ENCODE measurements at places on chromosomes 5 and 9.

DNA sequence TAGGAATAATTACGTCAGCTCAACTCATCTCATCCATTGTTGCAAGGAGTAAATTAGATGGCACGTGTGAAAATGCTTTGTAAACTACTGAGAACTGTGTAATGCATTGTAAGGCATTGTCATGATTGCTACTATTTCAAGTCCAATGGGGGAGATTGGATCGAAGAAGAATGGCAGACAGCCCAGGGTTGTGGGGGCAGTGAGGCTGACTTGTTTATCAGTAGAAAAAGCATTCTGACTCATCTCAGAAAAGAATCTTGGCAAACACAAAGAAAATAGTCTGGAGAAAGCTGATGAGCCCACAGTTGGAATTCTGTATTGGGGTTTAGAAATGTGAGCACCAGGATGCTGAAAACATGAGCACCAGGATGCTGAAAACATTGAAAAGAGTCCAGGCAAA is 28.0 kb upstream of the DAP start:
- DNase-seq: no peak

- no peak for DNase-seq
These were observed 47.7 kb upstream of the GLRX start for GRCh38 chr5:95870105-95870672.

DNA sequence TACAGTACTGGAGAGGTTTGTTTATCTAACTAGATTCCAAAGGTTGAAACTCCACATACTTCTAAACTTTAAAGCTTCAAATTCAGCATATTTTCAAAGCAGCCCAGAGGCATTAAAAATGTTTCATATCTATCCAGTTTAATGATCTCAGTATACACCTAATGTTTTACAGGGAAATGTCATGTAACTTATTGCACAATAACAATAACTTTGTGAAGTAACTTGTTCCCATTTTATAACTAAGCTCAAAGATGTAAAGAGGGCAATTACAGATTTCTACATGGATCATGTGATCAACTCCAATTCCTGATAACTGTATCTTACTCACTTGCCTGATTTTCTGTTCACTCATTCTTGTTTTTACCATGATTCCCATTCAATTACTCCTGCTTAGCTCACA is 610.0 kb downstream of the TAF11L14 start:
- no peak for DNase-seq

DNA sequence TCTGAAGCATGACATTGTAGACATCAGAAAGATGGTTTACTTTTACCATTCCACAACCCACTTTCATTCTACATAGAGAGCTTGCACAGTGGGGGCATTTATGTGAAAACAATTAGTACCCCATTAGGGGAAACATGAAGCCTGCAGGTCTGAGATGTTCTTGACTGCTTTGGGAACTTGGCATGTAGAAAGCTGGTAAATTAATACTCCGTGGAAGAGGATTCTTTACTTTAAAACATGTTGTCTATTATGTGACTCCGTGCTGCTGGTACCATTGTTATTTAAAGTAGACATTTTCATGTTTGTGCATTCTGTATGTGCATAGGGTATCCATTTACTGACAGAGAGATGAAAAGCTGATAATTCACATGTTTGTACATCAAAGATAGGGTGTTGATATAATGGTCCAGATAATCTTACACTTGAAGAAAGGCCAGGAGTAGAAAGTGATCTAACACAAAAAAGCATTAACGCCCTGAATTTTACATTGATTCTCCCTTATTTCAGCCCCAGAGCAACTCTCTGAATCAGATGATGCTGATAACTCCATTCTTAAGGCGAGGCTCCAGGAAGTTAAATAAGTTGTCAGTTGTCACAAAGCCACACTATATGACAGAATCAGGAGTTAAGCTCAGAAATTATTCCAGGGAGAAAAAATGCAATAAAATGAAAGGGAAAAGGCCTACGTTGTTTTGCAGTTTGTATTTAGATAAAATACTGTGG is 50.1 kb upstream of the CD180 start:
- no peak for DNase-seq

DNA sequence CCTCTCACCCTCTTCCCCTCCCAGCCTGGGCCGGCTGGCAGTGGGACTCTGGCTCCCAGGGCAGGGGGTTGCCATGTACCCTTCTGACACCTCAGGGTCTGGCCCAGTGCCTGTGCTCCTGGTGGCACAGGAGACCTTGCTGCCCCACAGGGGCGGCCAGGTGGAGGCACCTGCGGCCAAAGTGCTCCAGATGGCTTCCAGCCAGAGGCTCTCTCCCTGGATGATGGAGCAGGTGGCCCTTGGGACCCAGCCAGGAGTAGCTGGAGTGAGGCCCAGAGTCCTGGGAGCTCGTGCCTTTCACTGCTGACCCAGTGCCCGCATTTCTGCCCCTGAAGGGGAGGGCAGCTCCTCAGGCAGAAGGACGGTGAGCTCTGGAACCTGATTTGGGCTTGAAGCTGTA is 87.3 kb downstream of the NTNG2 start:
- DNase-seq: no peak

- no peak for DNase-seq
These were observed 126.1 kb downstream of the SNX18 start for GRCh38 chr5:54643685-54644106.

- no peak for DNase-seq
These were observed 333.2 kb upstream of the RFX3 start for GRCh38 chr9:3858961-3859360.

DNA sequence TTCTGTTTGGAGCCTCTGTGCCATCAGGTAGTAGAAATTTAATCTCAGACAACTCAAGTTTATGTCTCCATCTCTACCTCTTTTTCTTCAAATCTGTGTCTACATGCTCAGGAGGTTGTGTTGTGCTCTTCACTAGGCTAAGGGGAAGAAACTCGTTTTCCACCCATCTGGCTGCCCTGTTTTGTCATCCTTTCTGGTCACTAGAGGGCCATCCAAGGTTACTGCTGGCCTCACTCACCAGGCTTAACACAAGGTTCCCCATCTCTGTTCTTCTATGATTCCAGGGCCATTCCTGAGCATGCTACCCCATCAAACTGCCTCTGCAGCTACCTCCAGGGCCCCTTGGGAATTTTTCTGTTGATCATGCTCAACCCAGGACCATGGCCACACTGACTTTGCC is 213.3 kb upstream of the FBXL7 start:
- no peak for DNase-seq

- DNase-seq: no peak
These were observed 2.8 kb downstream of the AP3B1 start for GRCh38 chr5:78291687-78292086.

GRCh38 chr9:120692901-120693699 is 21.2 kb downstream of the MEGF9 start:
- no peak for DNase-seq

DNA sequence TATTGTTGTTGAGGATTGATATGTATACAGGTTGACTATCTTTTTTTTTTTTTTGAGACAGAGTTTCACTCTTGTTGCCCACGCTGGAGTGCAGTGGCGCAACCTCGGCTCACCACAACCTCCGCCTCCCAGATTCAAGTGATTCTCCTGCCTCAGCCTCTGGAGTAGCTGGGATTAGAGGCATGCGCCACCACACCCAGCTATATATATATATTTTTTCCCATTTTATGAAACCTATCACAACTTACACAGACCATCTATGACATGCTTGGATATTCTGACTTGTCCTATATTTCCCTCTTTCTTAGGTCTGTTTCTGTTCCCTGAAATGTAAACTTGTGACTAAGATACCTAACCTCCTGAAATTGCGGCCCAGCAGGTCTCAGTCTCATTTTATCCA is 5.0 kb downstream of the CD14 start:
- DNase-seq: no peak

GRCh38 chr9:124332361-124333202 is 74.8 kb downstream of the NEK6 start:
- no peak for DNase-seq

GRCh38 chr5:78971998-78972397 is 13.1 kb downstream of the ARSB start:
- DNase-seq: no peak

DNA sequence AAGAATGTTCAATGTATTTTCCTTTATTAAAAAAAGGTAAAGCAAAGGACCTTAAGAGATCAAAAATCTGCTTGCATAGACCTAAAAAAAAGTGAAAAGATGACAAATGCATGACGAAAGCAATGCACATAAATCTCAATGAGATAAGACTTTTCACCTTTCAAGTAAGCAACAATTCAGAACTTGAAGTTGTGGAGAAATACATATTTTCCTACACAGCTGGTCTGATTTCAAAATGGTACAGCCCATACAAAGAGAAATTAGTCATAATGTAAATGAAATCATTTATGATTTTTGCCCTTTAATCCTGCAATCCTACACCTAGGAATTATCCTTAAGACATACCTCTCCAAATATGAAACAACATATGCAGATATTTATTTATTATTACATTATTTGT is 568.0 kb downstream of the ANXA1 start:
- no peak for DNase-seq

- no peak for DNase-seq
These were observed 2.2 kb upstream of the ICE1 start for GRCh38 chr5:5420251-5420650.

DNA sequence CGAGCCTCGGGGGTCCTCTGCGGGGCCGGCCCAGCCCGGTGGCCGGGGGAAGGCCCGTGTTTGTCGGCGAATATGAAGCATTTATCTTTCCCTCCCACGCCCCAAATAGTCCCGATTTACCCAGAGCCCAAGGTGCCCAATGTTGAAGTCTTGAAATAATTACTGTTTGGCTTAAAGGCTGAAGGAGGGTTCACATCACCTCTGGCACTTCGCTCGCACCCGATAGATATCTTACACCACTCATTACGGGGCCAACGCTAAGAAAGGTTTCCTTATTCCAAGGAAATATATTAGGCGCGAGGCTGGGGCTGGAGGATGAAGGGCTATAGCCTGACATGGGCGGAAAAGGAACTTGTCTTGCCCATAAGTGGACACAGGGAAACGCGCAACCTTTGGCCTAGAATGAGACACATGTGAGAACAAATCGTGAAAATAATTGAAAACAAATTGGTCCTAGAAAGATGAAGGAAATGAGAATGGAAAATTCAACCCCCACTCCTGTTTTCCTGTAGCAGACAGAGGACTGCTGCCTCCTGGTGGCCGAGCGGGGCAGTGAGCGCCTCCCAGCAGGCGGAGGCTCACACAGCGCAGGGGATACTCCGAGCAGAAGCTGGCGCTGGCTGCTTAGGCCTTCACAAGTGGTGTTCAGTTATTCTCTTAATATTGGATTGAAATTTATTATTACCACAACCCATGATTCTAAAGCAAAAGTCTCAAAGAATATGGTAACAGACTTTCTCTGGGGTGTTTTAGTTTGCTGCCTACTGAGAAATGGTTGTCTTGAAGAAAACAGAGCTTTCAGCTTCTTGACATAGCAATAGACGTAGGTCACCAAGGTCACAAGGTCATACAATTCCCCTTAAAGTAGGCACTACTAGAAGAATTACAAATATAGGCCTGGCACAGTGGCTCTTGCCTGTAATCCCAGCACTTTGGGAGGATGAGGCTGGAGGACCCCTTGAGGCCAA is 7.9 kb downstream of the CCL21 start:
- DNase-seq: peak; percentile 73

GRCh38 chr5:29935371-29935770 is 1258.1 kb upstream of the CDH6 start:
- no peak for DNase-seq
